ENCODE measurements at places on chromosomes 5 and 9.

- DNase-seq: no peak
Observed at GRCh38 chr5:13427827-13428557, 516.5 kb downstream of the DNAH5 start.

- DNase-seq: no peak
Observed at GRCh38 chr5:16983972-16984371, 47.9 kb upstream of the MYO10 start.

GRCh38 chr5:140630292-140631035 is 2.5 kb downstream of the CD14 start:
- DNase-seq: no peak

DNA sequence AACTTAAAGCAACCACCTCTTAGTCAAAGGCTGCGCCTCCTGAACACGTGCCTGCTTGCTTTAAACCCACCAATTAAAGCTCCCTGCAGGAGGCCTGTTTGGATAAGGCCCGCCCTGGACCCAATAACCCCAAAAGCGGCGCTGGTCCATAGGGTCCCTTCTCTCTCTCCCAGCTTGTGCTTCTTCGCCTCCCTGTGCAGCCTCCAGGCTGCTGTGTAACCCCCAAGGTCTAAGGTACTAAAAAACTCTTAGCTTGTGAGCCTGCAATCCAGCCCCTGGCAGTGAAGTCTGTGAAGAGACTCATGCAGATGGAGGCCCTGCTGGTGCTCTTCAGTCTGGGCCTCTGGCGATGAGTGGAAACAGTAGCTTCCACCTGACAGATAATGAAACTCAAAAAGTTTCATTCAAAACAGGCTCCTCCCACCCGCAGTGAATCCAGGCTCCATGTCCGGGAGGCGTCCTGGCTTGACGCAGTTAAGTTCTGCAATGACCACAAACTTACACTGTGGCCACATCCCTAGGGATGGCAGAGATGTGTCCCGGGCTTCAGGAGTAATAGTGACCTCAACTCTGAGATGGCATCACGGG is 97.3 kb downstream of the PRRT1B start:
- DNase-seq: no peak

GRCh38 chr5:147819261-147819770 is 12.2 kb downstream of the SPINK1 start:
- DNase-seq: no peak

- no peak for DNase-seq
Observed at GRCh38 chr9:128304971-128305288, 17.3 kb downstream of the TRUB2 start.

- DNase-seq: no peak
Observed at GRCh38 chr5:181069767-181070491, 29.9 kb downstream of the BTNL9 start.

GRCh38 chr5:61280205-61280604 is 51.9 kb upstream of the ZSWIM6 start:
- DNase-seq: no peak

DNA sequence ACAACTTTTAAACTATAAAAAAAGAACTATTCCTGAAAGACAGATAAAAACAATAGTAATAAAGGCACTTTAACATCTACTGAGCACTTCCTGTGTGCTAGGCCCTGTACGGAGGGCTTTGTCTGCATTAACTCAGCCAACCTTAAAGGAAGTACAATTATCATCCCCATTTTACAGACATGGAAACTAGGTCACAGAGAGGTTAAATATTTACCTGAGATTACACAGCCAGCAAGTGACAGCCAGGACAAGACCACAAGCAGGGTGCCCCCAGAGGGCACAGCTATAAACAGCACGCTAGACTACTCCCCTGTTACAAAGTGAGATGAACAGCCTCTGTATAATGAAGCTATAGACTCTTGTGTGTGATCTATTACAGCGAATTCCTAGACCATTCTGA is 25.5 kb downstream of the DDX31 start:
- no peak for DNase-seq

DNA sequence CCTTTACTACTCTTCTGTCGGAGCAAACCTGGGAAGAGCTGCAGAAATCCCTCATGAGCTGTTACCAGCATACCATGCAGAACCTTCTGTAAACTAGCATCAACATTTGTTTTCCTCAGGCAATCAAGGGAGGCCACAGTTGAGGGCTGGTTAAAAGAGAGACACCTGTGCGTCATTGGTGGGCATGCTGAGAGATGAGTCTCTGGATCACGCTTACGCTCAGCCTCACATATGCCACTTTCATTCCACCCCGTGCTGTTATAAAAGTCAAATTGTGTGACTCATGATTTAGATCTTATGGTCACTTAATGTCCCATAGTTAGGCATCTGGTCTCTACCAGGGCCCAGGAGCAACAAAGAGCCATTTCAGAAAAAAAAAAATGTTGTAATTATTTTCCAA is 18.1 kb upstream of the ICE1 start:
- no peak for DNase-seq

DNA sequence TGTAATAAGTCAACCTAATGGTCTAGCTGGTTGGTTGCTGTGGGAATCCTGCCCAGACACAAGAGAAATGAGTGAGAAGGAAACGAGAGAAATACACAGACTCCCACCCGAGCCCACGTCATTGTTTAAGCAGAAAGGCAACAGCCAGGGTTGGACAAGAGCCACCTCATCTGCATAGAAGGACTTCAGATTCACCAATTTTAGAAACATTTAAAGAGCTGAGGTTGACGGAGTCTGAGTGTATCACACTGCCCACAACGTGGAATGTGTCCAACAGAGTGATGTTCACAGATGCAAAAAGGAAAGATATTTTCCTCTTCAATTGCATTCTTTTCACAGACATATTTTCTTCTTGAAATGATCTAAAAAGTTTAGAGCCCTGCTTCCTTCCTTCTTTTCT is 349.5 kb downstream of the AGTPBP1 start:
- no peak for DNase-seq

GRCh38 chr5:103668281-103668680 is 105.7 kb upstream of the NUDT12 start:
- DNase-seq: no peak

DNA sequence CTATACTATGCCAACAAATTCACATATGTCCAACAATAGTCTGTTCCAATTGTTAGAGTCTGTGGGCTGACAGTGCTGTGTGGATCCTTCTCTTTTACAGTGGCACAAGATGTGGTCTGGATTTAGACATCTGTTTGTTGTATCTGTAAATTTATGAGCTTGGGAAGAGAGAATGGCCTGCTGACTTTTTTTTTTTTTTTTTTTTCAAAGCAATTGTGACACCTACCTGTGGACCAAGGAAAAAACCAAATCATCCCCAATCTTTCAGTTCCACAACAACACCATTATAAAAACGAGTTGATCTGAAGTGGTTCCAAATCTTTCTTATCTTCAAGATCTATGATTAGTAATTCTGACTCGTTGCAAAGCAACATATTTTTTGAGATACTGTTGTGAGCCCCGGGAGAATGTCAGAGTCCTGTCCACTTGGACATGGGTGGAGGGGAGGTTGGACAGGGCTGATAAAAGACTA is 4.9 kb downstream of the IRX2 start:
- DNase-seq: no peak

DNA sequence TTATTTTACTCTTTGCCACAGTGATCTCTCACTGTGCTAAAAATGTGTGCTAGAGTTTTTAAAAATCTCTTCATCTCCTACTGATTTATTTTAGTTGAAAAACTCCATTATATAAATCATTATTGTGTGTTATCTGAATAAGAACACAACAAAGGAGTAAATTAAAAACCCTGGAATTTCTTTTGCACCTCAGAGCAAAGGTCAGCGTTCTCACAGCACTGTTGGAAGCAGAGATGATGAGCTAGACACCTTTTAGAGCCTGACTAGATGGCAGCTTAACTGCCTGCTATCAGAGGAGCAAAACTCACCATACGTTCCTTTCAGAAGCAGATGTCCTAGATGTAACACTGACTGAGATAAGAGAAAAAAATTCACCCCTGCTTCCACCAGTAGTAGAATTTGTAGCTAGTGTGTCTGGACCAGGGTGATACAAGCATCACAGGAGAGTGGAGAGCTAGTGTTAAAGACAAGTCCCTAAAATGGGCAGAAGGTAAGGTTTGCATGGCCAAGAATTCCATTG is 147.1 kb downstream of the ENTREP1 start:
- no peak for DNase-seq

DNA sequence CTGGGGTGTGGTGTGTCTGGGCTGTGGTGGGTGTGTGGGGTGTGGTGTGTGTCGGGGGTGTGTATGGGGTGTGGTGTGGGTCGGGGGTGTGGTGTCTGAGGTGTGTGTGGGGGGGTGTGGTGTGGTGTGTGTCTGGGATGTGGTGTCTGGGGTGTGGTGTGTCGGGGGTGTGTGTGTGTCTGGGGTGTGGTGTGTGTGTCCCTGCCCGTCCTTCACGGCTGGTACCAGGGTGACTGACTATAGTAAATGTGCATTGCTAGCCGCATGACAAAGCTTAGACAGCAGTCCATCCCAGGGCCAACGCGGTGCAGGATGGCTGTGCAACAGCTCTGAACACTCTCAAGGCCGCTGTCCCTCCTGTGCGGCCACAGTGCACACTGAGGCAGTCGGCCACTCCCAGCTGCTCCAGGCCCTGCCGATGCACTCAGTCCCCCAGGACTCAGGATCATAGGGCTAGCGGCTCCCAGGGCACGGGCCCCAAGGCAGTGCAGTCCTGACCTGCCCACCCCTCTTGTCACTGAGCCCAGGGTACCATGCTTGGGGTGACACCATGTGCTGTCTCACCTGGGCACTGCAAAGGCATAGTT is 54.0 kb downstream of the SECISBP2 start:
- no peak for DNase-seq

DNA sequence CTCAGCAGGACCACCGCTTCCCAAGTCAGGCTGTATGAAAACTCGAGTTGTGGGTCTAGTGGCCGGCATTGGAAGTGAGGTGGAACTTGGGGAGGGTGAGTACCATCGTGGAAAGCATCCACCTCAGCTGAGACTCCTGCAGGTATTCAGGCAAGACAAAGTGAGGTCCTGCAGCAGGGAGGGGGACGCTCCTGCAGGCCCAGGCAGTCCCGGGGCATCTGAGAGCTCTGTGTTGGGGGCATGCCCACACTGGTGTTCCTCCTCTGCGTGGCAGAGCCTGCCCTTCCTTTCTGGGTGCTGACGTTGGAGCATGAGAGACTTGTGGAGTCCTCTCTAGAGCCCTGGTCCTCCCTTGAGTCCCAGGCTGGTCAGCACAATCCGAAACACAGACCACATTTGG is 187.7 kb downstream of the CACNA1B start:
- no peak for DNase-seq

DNA sequence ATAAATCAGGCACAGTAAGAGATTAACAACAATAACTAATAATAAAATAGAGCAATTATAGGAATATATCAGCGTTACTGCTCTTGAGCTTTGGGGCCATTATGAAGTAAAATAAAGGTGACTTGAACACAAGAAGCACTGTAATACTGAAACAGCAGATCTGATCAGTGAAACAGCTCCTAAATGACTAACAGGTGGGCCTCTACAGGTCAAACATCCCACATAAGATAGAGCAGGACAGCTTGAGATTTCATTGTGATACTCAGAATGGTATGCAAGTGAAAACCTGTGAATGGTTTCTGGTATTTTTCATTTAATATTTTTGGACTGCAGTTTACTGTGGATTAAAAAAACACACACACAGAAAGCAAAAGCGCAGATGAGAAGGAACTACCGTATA is 24.0 kb upstream of the MAP3K1 start:
- no peak for DNase-seq

DNA sequence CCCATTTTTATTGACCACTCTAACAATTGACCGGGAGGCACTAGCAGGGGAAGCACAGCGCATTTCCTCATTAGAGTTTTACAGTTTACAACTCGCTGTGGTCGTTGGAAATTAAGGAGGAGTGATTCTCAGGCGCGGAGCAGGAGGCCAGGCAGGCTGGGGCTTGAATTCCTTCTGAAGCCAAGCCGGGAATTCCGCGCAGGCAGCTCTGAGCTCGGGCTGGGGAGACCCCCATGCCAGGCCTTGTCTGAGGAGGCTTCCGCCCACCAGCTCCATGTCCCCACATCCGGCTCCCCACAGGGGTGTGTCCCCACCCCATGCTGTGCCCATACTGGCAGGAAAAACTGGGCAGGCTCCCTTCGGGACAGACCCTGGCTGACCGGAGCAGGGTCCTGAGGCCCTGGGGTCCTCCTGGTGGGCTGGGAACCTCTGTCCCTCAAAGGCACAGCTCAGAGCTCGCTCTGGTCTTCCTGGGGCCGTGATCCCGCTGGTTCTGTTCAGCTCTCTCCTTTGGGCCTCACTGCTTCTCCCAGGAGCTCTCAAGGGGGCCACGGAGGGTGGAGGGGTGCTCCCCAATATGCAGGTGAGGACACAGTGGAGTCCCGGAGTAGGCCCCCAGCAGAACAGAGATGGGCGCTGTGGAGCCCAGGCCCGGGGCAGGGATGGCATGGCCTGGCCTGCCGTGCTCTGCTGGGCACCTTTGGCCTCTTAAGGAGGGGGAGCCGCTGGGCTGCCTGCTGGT is 1.3 kb upstream of the NRARP start:
- DNase-seq: no peak

DNA sequence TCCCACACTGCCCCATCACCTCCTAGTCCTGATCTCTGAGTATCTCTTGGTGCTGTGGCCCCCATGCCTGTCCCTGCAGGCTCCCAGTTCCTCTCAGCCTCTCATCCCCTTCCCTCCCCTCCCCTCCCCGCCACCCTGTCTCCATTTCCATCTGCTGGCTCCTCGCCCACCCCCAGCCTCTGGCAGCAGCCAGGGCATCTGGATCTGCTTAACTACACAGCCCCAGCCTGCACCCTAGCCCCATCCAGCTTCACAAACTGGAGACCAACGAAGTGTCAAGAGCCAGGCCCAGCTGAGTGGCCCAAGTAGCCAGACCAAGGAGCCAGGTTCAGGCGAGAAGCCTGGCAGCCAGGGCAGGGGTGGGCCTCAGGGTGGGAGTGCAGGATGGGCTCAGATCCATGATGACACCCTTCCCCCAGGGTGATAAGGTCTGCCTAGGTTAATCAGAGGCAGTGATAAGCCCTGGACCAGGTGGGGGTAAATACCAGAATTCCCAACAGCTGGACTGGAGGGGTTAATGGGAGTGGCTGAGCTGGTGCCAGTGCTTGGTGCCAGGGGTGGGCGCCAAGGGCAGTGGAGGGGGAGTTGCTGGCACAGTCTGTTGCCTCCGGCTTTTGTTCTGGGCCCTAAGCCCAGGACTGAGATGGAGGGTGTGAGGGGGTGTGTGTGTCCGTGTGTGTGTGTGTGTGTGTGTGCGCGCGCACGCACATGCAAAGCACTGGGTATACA is 2.5 kb downstream of the IL11RA start:
- no peak for DNase-seq

All from neural crest cell (in vitro differentiated cells).